ENCODE measurements at places on chromosomes 6 and 20.
A peak's percentile ranks its signal among the peaks of the same experiment; 100 is the strongest.

- no peak for DNase-seq
Measured at GRCh38 chr20:57499676-57500075, 25.3 kb downstream of the CTCFL start.

DNA sequence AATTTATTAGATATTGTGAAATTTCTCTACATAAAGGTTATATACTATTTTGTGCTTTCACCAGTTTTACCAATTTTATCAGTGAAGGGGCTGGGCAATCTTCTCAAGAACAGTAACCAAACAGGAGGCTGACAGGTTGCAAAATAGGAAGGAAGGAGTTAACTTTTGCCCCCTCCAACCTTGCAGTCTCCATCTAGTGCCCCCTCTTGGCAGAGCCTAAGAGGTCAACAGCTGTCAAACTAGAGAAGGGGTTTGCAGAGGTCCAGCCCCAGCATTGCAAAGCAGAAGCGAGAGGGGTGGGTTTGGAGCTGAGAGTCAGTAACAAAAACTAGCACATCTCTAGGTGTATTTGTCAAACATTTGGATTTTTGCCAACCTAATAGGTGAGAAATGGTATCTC is 391.0 kb downstream of the CDC5L start:
- no peak for DNase-seq

- no peak for DNase-seq
Measured at GRCh38 chr6:79538106-79538971, 1.1 kb upstream of the LCA5 start.

- peak; percentile 51 for DNase-seq
Measured at GRCh38 chr6:108592371-108593337, 31.9 kb downstream of the FOXO3 start.

- no peak for DNase-seq
Measured at GRCh38 chr20:53850319-53850718, 220.1 kb downstream of the BCAS1 start.

DNA sequence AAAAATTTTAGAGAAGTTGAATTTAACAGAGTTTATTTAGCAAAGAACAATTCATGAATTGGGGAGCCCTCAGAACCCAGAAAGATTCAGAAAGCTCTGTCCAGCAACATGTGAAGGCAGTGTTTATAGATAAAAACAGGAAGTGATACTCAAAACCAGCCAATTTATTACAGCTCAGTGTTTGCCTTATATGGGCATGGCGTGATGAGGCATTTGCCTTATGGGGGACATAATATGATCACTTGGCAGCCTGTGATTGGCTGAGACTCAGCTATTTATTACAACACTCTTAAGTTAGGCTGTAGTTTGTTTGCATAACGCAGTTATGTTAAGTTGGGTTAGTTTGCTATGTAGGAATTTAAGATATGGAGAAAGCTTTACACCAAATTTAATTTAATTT is 11.5 kb downstream of the HLA-DPA1 start:
- no peak for DNase-seq

- no peak for DNase-seq
Measured at GRCh38 chr6:72863131-72863530, 241.3 kb downstream of the KCNQ5 start.

- no peak for DNase-seq
Measured at GRCh38 chr20:46870041-46870440, 24.6 kb upstream of the EYA2 start.

- DNase-seq, result no peak
Measured at GRCh38 chr6:35088281-35089215, 52.6 kb downstream of the TCP11 start.

DNA sequence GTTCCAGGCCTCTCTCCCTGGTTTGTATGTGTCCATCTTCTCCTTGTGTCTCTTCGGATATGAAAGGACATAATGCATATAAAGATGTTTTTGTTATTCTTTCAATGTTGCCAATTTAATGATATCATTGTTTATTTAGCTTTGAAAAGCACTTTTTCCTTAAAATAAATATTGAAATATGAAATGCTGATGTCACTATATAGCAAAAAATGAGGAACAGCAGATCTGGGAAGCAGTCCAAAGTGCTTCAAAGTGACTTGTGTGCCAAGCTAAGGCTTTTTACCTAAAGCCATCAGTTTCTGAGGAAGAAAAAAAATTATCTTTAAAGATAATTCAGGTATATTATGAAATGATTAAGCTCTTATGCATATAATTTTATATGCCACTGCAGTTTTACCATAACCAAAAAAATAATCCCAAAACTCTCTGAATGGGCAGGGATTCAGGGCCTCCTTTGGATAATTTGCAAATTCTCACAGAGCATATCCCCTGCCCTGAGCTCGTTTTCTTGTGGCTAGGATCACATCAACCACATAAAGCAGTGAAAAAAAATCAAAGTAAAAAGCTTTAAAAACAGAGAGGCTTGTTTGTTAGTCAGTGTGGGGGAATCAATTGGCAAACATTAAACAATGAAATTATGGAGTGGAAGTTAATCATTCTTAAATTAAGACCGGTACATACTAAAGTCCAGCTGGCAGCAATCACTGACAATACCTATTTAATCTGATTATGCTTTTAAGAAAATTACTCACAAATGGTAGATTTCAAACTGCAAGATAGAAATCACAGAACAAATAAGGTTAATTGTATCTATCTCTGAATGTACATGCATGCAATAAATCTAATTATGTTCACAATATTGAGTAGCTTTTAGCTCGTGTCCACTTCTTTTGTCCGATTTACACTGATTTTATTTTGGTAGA is 1027.9 kb upstream of the ADGRB3 start:
- DNase-seq, result no peak

DNA sequence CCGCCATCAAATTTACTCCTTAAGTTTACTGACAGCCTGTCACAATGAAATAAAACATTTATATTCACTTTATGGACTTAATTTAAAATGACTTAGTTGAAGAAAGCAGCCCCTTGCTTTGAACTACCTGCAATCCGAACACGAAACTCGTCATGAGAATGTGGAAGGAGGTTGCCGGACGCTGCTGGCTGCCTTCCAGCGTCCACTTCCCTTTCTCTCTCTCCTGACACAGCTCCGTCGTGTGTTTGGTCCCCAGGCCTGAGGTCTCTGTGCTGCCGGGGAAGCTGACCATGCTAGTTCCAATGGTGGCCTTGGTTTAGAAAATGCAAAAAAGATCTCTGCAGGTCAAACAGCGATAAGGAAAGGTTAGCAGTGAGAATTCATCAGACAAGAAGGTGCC is 519.7 kb downstream of the CDH26 start:
- DNase-seq, result no peak

GRCh38 chr20:19396460-19397081 is 184.1 kb downstream of the SLC24A3 start:
- no peak for DNase-seq

DNA sequence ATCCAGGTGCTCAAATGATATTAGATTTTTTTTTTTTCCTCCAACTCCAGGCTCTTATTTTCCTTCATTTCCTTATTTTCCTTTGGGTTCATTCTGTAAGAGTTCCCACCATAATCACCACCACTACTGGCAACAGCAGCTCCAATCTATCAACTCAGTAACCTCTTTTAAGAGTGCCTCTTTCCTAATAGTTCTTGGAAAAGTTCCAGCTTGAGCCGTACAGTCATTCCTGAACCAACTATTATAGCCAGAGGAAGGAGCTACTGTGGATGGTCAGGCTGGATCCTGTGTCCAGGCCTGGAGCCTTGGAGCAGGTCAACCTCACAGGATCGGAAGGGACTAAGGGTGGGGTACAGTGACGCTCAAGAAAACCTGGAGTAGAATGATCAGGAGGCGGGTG is 4.2 kb upstream of the ANGPT4 start:
- DNase-seq, result no peak

DNA sequence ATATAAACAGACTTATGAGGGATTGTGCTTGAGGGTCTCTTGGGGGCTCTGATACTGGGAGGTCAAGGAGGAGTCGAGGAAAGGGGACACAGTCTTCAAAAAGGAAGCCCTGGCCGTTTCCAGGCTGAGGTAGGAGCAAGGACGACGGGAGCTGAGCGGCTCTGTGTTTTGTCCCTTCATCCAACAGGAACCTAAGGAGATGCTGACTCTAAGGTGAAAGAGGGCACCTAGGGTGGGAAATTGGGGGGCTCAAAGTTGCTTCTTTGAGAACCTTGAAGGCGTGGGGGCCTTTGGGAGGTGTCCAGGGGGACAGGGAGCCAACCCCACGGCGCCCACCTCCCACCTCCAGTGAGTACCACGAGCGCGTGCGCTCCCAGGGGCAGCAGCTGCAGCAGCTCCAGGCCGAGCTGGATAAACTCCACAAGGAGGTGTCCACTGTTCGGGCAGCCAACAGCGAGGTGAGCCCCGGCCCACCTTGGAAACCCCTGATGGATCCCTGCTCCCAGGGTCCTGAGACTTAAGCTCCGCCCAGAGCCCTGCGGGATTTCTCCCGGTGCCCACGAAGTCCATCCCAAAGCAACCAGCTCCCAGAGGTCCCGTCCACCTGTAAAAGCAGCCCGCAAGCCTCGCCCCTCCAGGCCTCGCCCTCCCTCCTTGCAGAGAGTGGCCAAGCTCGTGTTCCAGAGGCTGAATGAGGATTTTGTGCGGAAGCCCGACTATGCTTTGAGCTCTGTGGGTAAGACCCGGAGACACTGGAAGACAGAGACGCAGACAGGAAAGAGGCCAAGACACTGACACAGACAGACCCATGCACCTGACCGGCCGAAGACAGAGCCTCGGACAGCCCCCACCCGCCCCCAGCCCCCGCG is 2.9 kb downstream of the SPAG4 start:
- no peak for DNase-seq

DNA sequence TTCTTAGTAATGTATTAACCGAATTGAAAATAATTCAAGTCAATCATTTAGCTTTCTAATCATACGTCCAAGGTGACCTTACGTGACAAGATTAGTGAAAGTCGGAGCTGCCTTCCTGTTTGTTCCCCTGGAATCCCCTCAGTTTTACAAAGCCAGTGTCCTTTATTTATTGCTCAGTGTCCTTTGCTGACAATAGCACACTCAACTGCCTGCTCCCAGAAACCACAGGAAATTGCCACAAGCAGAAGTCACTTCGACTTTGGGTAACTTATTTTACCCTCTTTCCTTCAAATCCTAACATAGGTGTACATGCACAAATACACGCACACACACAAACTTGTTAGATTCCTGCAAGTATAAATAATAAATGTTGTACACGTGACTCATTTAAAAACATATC is 1167.7 kb upstream of the ADGRB3 start:
- no peak for DNase-seq

GRCh38 chr6:99104218-99104617 is 156.5 kb upstream of the FBXL4 start:
- no peak for DNase-seq

DNA sequence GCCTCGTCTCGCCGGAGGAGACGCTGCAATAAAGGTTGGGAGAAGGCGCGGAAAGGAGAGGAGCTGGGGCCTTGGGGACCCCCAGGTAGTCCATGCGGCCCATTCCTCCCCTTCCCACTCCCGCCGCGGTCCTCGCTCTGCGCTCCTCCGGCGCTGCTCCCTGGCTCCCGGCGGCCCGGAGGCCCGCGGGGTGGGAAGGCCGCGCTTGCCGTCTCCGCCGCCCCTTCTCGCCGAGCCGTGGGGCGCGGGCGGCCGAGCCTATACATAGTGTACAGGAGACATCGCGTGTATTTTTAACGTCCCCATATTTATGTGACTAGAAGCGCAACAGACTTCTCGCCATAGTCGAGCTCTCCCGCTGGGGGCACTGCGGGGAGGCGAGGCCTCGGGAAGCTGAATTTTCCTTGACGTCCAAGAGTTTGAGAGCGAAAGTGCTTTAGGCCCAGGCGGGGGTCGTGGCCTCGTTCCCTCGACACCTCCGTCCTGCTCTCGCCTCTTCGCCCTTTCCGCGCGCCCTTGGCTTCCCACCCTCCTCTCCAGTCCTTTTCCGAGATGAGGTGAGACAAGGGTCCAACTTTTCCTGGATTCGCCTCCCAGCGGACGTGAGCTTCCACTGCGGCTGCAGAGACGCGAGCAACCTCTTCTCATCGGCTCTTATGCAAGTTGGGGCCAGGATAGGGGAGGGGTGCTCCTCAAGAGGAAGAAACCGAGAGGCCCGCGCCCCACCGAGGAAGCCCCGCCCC is 29.0 kb downstream of the SLC12A5 start:
- no peak for DNase-seq

Data from GDM1 (cell line).